ENCODE measurements at places on chromosomes 2 and 18.

- DNase-seq: no peak
These were observed 1009.4 kb upstream of the CELF4 start for GRCh38 chr18:38575023-38575422.

- no peak for DNase-seq
These were observed 140.8 kb downstream of the FIGN start for GRCh38 chr2:163595028-163595427.

- DNase-seq: no peak
These were observed 49.1 kb downstream of the EML6 start for GRCh38 chr2:54772531-54772930.

GRCh38 chr18:10248738-10249137, 205.7 kb upstream of the APCDD1 start:
- DNase-seq: no peak

GRCh38 chr18:10579079-10579867, 53.4 kb downstream of the NAPG start:
- DNase-seq: no peak

DNA sequence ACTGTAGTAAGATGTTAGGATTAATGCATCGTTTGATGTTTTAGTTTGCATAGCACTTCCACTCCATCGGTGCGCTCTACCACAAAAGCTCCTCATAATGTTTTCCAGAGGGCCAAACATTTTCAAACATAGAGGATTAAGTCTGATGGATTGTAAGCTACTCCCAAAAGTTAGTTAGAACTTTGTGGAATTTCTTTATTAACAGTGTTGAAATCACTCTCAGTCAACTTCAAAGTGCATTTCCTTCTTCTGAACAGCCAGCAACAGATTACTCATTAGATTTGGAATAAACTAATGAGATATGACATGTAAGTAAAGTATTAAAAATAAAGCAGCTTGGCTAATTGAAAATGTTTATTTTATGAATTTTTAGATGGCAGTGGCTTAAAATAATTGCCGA, 30.1 kb upstream of the CTAGE1 start:
- DNase-seq: no peak

- no peak for DNase-seq
These were observed 186.0 kb downstream of the CAMKMT start for GRCh38 chr2:44547718-44548117.

GRCh38 chr18:12597760-12598159, 60.1 kb downstream of the SPIRE1 start:
- peak; percentile 76 for DNase-seq

GRCh38 chr2:196274387-196274809, 103.0 kb upstream of the STK17B start:
- DNase-seq: peak; percentile 51

DNA sequence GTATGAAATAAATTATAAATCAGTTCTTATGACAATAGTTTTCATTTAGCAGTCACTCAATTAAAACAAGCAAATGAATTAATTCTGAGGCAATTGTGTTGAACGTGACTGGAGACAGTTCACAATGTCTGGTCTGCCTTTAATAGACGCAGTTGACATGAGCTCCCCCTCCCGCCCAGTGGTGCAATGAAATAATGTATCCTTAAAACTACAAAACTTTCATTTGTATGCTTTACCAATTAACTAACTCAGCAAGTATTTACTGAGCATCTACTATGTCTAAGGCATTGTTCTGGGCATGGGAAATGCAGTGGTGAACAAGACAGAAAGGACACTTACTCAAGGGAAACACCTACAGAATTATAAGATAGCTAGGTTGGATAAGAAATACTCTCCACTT, 3.5 kb upstream of the DSC2 start:
- no peak for DNase-seq

DNA sequence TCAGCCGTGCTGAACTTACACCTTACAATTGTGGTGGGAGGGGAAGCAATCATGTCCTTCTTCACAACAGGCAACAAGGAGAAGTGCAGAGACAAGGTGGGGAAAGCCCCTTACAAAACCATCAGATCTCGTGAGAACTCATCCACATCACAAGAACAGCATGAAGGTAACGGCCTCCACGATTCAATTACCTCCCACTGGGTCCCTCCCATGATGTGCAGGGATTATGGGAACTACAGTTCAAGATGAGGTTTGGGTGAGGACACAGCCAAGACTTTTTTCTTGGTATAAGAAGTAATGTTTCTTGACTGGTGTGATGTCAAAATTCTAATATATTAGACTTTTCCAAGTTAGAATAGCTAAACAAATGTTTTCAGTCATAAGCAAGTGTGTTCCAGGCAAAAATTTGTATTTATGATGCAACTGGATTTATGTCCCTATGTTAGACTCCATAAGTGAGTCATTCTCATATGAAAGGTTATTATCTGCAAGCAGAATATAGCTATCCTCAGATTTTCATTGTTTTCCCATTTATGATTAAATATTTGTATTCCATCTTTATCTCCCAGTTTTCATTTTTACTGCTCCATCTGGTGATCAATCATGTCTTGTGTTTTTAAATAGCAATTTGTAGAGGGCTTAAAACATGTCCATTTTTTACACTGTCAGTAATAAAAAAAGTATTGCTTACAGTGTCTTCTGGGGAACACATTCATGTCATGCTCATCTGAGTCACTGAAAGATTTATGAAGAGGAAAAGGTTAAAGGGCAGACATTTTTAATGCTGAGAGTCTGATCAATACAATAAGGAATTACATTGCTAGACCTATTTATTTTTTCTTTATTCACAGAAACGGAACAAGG, 995.2 kb upstream of the CDH2 start:
- no peak for DNase-seq

DNA sequence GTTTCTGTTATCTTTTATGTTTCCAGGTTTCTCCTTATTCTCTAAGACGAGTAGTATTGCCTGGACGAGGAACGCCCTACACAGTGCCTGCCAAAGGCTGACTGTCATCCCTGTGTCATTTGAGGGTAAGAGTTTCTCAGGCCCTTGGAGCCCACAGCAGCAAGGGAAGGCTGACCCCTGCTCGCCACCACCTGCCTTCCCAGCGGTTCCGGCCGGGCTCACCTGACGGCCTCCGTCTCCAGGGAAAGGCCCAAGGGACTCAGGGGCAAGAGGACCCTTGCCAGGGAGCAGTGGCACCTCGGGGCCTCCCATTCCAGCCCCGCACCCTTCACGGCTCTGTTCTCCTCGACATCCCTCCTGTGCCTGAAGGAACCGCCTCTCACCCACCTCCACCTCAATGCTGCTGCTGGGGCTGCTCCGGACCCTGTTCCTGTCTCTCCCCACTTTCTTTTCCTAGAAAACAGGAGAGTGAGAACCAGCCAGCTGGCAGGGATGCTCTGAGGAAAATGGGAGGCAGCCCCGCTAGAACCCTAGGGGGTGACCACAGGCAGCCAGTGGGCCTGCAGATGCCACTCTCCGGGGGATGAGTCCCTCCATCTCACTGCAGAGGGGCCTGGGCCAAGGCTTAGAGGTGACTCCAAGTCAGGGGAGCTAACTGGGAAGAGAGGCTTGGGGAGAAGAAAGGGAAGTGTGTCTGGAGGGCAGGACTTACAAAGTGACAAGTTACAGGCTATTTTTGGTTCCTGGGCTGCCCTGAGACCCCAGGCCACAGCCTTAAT, 1.9 kb downstream of the LIMS2 start:
- peak; percentile 30 for DNase-seq

DNA sequence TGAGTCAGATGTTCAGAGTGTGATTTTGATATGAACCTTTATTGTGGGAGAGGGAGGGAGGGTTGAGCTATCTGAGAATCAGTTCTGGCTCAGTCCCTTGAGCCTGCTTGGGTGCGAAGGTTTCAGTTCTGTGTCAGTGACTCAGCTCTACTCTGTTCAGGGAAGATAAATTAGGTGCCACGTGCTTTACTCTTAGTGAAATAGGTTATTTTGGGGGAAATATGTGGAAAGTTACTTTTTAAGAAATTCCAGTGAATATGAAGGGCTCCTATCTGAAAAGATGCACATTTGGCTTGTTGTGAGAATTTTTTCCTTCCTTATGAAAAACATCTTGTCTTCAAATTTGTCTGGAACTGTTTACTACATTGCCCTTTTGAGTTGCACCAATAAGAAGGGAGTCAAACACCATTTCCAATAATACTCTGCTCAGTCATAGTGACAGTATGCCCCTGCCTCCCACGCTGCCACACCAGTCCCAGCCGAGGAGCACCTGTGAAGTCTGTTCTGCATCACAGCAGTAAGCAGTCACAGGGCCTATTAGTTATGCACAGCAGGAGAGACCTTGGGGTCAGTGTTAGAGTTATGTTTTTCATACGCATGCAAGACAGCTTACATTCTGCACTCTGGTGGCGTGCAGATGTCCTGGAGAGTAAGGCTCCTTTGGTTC, 32.8 kb upstream of the DNAH7 start:
- DNase-seq: no peak

- DNase-seq: peak; percentile 55
These were observed 23.1 kb downstream of the DTNB start for GRCh38 chr2:25650256-25650655.

DNA sequence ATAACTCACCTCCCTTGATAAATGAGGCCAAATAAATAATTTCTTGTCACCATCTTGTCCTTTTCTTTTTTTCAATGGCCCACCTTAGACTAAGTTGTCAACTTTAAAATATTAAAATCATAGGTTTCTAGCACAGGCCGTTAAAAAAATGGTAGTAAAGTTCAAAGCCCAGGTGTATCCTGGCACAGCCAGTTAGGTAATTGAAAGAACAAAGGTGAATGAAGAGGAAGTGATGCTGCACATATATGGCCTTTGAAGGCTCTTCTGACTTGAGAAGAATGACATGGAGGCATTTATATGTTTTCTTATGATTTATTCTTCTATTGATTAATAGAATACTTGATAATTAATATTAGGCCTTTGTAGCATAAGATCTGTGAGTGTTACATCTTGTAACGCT, 208.7 kb downstream of the PTPRM start:
- no peak for DNase-seq
